Left renal cortex interstitium (tissue), 4 donors: ENCODE measurements at places on chromosomes 1 and 21.

DNA sequence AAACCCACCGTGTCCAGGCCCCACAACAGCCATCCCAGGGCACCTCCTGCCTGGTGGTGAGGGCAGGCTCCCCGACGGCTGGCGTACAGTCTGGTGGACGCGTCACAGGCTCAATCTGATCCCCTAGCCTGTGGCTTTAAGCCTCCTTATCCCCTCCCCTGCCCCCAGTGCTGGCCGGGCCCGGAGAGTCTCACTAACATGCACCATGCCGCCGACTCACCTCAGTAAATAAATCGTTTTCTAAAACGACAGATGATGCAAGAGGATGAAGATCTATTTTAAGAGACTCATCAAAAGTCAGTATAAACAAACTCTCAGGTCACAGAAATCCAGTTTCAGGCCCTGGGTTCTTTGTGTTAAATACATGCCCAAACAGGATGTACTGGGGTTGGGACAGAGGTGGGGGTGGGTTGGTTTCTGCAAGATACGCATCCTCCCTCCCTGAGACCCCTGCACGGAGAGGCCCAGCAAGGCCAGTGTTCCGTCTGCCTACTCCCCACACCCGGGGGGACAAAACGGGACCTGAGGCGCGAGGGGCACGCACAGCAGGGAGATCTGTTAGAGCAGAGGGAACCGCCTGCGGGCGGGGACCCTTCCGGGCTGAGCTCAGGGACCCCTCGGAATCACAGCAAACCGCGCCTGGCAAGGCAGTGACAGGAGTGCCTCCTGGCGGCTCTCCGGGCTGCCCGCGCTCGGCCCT lies 3.1 kb downstream of the PANK4 start:
- DNase-seq, result no peak

- DNase-seq, result no peak
These were observed 13.8 kb upstream of the TRIM45 start for GRCh38 chr1:117135329-117135728.

DNA sequence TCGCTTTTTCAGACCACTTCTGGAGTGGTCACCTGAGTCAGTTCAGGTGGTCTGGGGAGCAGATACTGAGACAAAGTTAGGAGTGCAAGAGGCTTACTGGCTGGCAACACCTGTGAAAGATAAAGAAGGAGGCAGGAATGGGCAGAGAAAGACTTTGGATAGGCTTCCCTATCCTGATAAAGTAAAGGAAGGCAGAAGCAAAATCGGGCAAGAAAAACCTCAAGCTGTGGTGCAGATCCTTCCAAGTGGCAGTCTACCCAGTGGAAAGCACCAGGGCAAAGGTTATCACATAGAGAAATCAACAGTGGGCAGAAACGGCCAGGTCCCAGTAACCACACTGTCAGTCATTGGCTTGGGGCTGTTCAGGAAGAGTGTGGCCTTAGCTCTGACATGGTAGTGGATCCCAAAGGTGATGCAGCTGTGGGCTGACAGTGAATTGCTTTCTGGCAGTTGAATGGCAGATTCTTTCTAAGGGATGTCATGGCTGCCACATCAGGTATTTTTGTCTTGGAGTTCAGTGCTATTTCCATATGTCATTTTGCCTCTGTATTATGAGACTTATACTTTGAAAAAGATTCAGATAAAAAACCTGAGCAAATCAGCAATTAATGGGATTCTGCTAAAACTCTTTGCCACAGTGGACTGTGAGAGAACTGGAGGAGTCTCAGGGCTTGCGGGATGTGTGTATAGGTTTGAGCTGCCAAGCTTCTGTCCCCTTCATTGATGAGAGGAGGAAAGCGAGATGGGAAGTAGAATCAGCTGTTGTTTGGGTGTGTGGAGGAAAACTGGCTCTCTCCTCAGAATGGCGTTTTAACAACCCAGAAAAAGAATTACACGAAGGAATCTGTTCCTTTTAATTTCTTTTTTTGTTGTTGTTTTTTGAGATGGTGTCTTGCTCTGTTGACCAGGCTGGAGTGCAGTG lies 8.1 kb upstream of the CGN start:
- DNase-seq, result no peak

DNA sequence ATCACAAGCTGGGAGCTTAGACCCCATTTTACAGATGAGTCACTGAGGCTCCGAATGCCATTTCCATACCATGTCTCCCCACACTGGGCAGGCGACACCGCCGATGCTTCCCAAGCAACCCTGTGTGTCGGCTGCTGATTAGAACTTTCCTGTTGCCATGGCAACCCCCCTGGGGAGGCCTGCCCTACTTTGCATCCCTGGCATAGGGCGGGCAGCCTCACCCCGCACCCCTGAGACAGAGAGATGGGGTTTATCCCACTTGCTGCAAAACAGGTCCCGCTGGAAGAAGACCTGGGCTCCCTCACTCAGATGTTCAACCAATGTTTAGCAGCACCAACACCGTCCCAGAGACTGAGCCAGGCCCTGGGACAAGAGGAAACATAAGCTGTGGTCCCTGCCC lies 81.5 kb downstream of the CAMK2N1 start:
- DNase-seq, result no peak

GRCh38 chr1:33610864-33611455 lies 138.5 kb downstream of the ZSCAN20 start:
- no peak for DNase-seq

DNA sequence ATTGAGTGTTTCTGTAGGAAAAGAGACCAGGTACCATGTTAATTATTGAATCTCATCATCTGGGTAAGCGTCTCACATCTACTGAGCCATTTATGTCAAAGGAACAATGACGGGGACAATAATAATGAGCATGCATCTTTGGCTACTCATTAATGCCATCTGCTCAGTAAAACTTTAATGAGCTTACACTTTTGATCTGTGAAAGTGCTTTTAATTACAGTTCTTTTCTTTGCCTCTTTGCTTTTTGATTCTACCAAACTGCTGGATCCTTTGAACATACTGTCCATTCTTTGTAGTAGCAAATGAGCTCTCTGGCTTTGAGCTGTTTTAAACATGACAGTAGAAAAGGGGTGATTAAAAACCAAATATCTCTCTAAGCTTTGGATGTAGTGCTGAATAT lies 181.2 kb upstream of the IVNS1ABP start:
- DNase-seq, result no peak

- peak; percentile 31 for DNase-seq
These were observed 36.8 kb downstream of the RAP1A start for GRCh38 chr1:111656086-111657017.

DNA sequence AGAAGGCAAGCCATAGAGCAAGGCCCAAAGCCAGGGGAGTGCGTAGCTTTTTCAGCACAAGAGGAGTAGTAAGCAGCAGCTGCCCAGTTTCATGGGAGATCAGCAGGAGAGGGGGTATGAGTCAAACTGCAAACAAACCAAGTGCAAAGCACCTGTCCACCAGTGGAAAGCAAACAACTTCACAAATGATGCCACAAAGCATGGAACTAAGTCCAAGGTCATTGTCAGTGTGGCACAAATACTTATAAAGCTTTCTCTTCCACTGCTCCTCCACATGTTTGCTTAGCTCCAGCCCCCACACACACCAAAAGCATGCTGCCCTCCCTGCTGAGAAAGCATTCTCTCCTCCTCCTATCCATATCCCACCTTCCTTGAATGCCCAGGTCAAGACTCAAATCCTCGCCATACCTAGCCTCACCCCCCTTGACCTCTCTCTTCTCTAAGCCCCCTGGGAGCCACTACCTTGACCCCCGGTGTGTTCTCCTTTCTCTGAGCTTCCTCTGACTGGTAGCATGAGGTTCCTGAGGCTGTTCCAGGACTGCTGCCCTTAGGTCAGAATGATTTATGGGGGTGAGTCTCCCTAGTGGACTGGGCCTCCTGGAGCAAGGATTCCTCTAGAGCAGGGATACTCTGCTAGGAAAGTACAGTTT lies 70.4 kb downstream of the DMAP1 start:
- no peak for DNase-seq

- DNase-seq, result no peak
These were observed 96.3 kb upstream of the PDC start for GRCh38 chr1:186557147-186557777.

- no peak for DNase-seq
These were observed 5.2 kb downstream of the TRNP1 start for GRCh38 chr1:26998429-26999300.

DNA sequence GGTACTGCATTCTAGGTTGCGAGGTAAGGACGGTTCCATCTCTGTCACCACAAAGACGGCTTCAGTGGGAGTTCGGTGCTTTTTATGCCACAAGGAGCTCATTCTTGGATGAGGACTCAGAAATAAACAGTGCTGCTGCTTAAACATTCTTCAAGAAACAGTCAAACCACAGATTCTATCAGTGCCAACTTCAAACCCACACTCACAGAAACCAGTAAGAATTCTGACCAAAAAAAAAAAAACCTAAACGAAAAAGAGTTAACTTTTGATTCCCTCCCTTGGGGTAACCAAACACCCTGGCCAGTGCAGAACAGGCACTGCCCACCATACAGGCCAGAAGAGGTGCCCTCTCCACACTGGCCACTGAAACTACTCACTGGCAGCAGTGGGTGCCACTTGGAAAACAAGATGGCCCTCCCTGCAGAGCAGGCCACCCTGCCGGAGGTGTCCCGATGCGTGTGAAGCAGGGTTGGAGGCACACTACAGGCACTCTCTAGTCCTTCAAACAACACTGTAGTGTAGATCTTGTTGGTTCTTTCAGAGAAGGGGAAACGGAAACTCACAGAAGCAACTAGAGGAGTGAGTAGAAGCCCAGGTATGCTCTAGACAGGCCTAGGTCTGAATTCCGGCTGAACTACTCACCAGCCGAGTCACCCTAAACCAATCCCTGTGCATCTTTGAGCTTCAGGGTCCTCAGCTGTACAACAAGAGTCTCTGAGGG lies 87.3 kb upstream of the TLR5 start:
- no peak for DNase-seq

- no peak for DNase-seq
These were observed 56.2 kb upstream of the SLC16A1 start for GRCh38 chr1:113012149-113012548.

GRCh38 chr21:33761441-33762036 lies 119.2 kb downstream of the ITSN1 start:
- DNase-seq, result peak; percentile 32

DNA sequence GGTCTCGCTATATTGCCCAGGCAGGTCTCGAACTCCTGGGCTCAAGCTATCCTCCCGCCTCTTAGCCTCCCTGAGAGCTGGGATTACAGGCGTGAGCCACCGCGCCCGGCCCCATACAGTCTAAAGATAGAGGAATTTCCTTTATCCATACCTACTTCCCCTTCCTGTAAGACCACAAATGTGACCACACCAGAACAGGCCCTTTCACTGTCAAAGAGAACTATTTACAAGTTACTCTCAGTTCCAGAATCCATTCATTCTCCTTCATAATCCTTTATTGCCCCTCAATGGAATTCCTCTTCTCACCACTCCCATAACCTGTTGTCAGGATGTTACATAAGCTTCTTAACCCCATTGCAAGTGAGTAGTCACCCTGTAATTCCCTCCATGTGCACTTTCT lies 26.3 kb upstream of the SLC5A9 start:
- no peak for DNase-seq

DNA sequence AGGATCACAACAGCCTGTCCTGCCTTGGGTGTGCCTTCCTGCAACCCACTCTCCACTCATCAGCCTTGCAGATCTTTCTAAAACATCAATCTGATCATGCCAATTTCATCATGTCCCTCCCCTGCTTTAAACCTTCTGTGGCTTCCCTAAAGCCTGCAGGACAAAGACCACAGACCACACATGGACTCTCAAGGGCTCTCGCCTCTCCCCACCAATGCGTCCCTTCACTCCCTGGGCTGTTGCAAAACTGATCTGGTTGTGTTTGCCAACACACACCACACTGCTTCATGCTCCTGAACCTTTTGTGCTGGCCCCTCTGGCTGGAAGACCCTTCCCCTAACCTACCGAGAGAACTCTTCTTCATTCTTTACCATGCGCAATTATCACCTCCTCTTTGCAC lies 72.4 kb downstream of the ITPKB start:
- DNase-seq, result no peak

DNA sequence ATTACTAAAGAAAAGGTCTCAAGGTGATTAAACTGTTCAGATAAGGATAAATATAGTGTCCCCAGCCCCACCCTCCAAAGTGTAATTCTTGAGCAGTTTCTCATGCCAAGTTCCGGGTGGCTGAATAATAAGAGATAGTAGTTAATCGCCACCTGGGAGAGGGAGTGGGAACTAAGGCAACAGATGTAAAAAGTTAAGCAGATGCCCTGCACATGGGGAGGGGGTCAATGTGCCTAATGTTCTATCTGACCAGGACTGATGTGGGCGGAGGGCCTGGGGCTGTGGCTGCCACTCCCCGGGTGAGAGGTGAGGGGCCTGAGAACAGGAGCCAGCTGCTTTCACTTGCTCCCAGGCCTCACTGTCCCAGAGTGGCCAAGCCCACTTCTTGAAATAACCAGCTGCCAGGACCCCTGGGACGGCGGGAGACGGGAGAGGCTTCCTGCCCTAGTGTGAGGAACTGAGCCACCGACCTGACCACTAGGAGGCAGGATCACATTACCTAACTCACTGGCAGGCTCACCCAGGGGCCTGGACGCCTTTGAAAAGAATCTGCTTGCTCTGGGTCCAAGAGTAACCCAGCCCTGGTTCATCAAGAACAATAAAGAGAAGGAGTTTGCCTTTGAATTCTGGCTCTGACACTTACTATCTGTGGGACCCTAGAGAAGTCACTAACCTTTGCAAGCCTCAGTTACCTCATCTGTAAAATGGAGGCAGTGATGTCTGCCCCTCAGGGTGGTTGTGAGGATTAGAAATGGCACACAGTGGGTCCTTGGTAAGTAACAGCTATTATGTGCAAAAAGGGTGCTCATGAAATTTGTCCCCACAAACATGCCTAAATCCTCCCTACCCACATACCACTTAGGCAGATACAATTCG lies 179.2 kb downstream of the ATG4C start:
- no peak for DNase-seq

DNA sequence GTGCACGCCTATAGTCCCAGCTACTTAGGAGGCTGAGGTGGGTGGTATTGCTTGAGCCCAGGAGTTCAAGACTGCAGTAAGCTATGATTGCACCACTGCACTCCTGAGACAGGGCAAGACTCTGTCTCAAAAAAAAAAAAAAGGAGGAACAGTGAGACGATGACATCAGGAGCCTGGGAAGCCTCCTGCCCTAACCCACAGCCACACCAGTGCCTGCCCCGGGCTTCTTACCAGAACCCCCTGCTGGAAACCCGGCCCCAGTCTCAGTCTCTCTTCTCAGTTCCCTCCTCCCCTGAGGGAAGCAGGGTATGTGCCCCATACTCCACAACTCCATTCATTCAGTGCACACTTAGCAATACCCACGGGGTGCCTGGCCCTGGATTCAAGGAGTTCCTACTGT lies 9.1 kb downstream of the COL8A2 start:
- no peak for DNase-seq

GRCh38 chr1:111873460-111874030 lies 115.9 kb downstream of the KCND3 start:
- DNase-seq, result no peak

DNA sequence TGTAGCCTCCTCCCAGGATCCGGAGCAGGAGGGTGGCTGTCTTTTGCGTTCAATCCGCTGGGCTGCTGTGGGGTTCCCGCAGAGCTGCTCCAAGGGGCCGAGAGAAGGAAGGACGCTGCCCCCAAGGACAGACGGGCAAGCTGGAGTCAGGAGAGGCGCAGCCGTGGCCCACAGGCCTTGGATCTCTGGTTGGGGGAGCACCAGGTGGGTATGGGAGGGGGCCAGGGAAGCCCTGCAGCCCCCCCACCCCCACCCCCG lies 15.9 kb upstream of the SKI start:
- DNase-seq, result no peak

- DNase-seq, result no peak
These were observed 33.5 kb upstream of the MRPS6 start for GRCh38 chr21:34039678-34040382.
